ENCODE measurements at places on chromosomes 7 and 10. TPM values are rescaled to one million over a fixed set of nuclear protein-coding genes. Genes with fewer than 3 reads are reported as not detected.

- no peak for DNase-seq
Measured at GRCh38 chr7:16638282-16639280, 7.0 kb downstream of the ANKMY2 start.

GRCh38 chr10:18140149-18140956, at the start of gene CACNB2:
Gene CACNB2, plus strand, starts transcription at chr10:18140424.
- DNase-seq = peak; percentile 64

DNA sequence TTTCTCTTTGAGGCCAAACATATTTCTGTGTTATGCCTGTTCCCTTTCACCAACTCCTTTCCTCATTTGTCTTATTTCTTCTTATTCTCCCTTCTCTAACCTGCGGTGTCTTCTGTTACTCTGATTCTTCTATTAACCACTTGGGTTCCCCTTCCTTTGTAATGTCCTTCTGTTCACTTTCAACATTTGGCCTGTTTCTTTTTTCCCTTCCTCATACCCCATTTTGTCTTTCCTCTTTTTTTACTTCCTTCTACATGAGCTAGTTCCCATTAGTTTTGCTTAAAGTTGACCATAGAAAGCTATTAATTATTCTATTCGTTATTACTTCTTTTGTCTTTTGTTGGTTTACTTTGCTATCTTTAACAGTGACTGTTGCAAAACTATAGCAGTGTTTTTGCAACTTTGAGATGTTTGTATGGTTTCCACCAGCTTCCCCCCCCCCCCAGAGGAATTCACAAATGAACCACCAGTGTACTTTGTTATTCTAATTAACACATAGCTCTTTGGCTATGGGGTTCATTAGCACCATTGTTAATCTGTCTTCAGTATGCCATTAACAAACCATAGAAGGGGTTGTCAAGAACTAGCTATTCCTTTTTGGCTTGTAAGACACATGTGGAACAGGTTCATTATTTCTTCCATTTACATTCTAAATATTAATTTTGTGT, 2.9 kb downstream of the LRGUK start:
- no peak for DNase-seq

The HOXA10 gene
- 0.11 TPM for total RNA-seq

- DNase-seq = no peak
Measured at GRCh38 chr7:119482209-119482608, 790.8 kb upstream of the KCND2 start.

GRCh38 chr10:56222237-56222636, 138.8 kb downstream of the ZWINT start:
- DNase-seq = no peak

The MOGAT3 gene
- total RNA-seq = not detected

DNA sequence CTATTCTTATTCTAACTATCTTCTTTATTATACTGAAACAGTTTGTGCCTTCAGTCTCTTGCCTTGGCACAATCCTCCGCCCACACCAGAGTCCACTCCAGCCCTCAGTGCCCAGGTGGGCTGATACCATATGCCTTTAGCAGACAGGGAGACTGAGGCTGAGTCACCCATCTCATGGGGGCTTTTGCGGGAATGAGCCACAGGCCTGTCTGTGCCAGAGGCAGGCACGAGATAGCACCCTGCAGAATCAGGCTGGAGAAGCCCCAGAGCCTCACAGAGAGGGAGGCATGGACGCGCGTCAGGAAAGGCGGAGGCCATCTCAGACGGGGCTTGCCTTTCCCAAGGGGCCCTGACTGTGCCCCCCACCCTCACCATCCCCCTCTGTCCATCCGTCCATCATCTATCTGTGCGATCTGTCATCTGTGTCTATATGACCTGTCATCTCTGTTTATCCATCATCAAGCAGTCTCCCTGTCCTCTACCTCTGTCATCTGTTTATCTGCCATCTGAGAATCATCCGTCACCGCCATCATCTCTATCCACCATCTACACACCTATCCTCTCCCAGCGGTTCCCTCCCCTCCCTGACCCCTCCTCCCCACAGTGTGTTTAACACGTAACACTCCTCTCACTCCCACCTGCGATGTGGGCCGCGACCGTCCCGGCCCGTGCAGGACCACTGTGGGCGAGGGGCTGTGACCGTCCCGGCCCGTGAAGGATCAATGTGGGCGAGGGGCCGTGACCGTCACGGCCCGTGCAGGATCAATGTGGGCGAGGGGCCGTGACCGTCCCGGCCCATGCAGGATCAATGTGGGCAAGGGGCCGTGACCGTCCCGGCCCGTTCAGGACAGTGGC, 7.3 kb upstream of the ADAP1 start:
- no peak for DNase-seq

GRCh38 chr10:70433581-70434280, 7.8 kb downstream of the NODAL start:
- no peak for DNase-seq

The NEURL1 gene
- total RNA-seq = 3.9 TPM

The EMX2 gene
- not detected for total RNA-seq

The TMEM168 gene
- total RNA-seq = 29.7 TPM

The PI4K2A gene
- total RNA-seq = 43.7 TPM

The BLVRA gene
- total RNA-seq = 31.7 TPM

The FHIP2A gene
- 39.6 TPM for total RNA-seq

DNA sequence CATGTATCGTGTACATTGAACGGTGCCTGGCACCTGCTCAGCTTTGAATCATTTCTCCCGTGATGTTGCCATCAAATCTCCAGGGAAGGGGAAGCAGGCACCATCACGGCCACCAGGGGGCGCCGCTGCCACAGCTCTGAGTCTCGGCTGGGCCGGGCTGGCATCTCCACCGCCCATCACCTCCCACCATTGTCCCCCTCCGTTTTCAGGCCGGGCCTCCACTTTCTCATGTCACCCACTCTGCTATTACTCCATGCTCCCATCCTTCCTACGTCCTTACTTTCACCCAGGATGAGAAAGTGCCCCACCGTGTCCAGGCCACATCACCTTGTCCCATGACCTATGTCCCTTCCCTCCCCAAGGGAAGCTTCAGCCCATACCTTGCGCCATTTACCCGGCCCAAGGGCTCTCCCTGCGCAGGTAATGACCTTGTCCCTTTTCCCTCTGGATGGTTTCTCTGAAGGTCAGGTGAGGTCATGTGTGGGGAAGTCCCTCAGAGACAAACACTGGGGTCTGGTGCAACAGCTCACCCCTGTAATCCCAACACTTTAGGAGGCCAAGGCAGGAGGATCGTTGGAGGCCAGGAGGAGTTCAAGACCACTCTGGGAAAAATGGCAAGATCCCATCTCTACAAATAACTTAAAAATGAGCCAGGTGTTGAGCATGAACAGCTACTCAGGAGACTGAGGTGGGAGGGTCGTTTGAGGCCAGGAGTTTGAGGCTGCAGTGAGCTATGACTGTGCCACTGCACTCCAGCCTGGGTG, 31.8 kb upstream of the OCM2 start:
- peak; percentile 78 for DNase-seq

The TMEM236 gene
- total RNA-seq = 1.2 TPM

The GDF2 gene
- not detected for total RNA-seq

GRCh38 chr10:22601618-22602017, 112.8 kb downstream of the PIP4K2A start:
- DNase-seq = no peak

The EIF4H gene
- total RNA-seq = 235 TPM

The PHTF2 gene
- 10.7 TPM for total RNA-seq

DNA sequence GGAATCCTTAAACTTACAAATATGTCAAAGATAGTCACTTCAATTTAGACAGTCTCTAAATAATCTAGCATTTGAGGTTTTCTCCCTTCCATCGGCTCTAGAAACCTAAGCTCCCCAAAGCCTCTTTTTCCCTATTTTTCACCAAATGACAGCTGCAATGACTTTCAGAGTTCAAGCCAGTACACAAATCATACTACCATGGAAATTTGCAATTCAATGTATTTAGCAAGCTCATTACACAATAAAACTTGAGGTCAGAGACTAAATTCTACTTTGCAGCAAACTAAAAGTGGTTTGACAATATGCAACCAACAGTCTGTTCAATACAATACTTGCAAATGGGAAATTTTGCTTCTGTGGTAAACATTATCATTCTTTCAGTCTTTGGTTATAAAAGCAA, 80.3 kb downstream of the SKIDA1 start:
- no peak for DNase-seq

- DNase-seq = no peak
Measured at GRCh38 chr7:142381727-142382390, 124.0 kb upstream of the PRSS58 start.

DNA sequence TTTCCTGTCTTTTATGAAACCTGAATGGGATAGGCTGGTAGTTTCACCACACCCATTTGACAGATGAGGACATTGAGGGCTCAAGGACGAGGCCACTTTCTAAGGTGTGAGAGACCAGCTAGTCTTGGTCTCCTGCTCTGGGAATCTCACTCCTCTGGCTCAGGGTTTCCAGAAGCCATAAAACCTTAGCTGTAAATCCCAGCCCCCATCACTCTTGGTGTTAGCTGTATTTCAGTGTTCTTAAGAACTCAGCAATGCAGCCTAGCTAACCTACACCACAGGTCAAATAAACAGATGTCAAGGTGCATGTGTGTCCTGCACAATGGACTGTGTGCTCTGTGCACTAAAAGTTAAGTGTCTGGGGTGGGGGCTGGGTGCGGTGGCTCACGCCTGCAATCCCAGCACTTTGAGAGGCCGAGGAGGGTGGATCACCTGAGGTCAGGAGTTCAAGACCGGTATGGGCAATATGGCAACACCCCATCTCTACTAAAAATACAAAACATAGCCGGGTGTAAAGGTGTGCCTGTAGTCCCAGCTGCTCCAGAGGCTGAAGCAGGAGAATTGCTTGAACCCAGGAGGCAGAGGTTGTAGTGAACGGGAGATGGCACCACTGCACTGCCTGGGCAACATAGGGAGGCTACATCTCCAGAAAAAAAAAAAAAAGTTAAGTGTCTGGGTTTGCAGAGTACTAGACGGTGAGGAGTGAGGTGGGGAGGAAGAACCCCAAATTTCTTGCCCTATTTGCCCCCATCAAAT, 567 bp upstream of the EPO start:
- DNase-seq = no peak

DNA sequence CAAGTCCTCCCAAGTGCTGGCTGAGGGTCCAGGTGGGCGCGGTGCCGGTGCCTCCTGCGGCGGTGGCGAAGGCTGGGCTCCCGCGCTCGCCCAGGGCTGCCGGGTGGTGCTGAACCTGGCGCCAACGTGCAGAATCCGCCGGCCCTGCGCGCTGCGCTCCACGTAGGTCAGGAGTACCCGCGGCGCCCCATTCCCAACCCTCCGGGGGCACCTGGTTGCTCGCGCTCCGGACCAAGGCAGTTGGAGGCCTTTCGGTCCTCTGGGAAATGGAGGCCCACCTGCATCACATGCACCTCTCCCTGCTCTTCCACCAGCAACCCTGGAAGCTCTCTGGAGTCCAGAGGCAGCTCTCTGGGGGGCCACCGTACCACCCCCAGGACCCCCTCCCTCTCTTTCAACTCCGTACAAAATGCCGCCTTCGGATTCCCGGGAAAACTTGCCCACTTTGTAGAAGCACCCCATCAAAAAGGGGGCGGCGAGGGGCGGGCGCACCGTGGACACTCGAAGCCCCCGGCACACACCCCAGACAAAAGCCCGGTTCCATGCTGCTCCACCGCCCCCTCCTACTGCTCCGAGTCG, 745 bp downstream of the SLC16A9 start:
- DNase-seq = peak; percentile 68

The CRHR2 gene
- total RNA-seq = not detected

DNA sequence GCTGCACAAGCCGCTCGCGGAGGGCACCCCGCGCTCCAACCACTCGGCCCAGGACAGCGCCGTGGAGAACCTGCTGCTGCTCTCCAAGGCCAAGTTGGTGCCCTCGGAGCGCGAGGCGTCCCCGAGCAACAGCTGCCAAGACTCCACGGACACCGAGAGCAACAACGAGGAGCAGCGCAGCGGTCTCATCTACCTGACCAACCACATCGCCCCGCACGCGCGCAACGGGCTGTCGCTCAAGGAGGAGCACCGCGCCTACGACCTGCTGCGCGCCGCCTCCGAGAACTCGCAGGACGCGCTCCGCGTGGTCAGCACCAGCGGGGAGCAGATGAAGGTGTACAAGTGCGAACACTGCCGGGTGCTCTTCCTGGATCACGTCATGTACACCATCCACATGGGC, 50.0 kb downstream of the FIGNL1 start:
- DNase-seq = no peak

GRCh38 chr7:51180092-51180491, 136.5 kb downstream of the COBL start:
- DNase-seq = no peak

DNA sequence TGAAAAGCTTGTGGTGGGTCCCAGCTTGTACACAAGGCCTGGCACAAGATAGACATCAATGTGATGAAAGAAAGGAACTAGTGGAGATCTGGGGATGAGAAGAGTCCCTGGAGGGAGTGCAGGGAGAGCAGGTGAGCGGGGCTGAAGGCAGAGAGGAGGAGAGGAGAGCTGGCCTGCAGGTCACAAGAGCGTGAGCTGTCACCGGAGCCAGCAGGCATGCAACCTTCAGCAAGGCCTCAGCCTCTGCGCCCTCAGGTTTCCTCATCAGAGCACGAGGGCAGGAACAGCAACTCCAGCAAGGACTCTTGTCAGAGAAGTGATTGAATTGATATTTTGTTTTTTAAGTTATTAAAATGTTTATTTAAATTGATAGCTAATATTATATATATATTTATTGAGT, 188.6 kb downstream of the CXCL12 start:
- no peak for DNase-seq

The TRPV6 gene
- not detected for total RNA-seq

DNA sequence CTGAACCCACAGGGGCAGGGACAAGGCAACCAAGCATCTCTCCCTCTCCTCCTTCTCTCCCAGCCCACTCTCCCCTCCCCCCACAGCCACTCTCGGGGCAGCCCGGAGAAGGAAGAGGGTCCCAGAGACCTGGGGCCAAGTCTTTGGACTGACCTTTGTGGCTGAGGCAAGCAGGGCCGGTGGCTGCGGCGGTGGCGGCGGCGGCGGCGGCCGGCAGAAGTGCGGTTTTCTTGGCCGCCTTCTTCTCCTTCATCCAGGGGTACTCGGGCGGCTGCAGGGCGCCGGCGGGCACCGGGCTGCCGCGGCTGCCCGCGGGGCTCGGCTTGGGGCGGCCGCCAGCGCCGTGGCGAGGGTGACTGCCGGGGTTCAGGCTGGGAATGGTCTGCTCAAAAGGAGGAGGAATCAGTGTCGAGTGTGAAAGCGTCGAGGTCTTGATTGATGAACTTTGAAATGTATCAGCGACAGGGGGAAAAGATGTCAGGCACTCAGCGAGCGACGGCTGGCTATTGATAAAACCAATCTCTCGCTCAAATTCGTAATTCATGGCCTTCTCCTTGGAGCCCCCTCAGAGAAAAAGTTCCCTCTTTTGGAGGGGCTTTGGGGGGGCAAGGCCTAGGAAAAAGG, 414 bp downstream of the HOXA2 start:
- DNase-seq = no peak

DNA sequence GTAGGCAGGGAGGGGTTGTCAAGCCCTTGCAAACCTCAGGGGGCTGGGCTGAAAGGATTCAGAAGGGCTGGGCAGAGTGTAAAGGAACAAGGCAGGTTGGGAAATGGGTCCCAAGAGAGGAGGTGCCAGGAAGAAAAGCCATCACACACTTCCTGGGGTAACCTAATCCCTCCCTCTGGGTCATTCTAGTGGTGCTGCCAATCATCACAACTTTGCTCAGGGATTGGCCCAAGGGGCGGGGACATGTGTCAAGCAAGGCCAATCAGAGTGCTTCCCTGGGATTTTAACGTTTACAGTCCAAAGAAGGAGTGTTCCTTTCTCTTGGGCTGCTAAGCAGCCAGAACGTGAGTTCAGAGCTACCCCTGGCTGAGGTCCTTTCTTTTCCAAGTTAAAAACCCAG, 57.1 kb upstream of the NPTX2 start:
- DNase-seq = no peak

- no peak for DNase-seq
Measured at GRCh38 chr7:45390180-45390579, 184.0 kb upstream of the ADCY1 start.

- no peak for DNase-seq
Measured at GRCh38 chr10:50470798-50471582, 152.8 kb downstream of the SGMS1 start.

The ITGA8 gene
- total RNA-seq = 27.4 TPM
